ENCODE measurements at places on chromosomes 5 and 9.

- DNase-seq, result no peak
These were observed 10.4 kb upstream of the DNAJA1 start for GRCh38 chr9:33014665-33015014.

DNA sequence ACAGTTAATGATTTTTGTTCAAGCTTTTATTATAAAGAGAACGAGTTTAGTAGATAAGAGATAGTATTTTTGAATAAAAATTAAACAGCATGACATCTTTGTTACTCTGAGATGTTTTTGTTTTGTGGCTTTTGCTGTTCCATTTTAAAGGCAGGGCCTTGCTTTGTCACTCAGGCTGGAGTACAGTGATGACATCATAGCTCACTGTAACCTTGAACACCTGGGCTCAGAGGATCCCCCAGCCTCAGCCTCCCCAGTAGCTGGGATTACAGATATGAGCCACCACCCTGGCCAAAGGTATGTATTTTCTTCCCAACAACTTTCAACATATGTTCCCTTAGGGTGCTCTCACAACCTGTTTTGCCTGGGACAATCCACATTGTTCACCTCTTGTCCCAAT is 730.9 kb upstream of the RGMB start:
- no peak for DNase-seq

- DNase-seq, result no peak
These were observed 334.1 kb downstream of the RFX3 start for GRCh38 chr9:3191715-3192114.

- DNase-seq, result no peak
These were observed 74.8 kb downstream of the ST8SIA4 start for GRCh38 chr5:100828071-100828897.

- DNase-seq, result no peak
These were observed 62.3 kb downstream of the ZCCHC7 start for GRCh38 chr9:37182718-37183117.

DNA sequence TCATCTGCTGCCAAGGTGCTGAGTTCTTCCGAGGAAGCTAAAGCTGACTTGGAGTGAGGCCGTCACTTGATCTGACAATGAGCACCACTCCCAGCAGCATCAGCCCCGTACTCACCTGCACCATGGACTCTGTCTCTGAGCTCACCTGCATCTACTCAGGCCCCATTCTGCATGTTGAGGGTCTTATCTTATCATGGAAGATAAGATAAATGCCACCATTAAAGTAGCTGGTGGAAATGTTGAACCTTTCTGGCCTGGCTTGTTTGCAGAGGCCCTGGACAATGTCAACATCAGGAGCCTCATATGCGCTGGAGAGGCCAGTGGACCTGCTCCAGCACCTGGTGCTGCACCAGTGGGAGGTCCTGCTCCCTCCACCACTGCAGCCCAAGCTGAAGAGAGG is 35.0 kb upstream of the HMGCS1 start:
- DNase-seq, result no peak

- no peak for DNase-seq
These were observed 101.1 kb downstream of the APBA1 start for GRCh38 chr9:69571032-69571431.

DNA sequence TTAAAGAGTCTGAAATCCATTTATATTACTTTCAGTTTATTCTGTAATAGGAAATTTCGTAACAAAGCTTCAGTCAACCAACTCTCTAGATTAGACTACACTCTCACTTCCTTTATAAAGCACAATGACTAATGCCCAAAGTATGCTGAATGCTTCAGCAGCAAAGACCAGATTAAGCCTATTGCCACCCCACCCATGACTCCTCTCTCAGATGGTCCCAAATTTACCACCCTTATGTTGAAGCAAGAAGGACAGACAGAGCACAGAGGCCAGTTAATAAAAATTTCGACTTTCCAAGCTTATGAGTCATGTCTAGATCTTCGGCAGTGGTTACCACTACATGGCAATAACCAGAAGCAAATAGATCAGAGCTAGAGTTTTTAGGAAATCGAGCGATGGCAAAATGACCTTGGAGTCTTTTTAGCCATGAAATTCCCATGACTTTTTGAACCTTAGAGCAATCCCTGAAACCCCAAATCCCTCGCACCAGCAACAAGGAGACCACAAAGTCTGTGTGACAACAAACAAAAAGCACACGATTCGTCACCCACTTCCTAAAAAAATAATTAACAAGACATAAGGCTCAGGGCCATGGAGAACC is 287.8 kb upstream of the RASA1 start:
- no peak for DNase-seq

- peak; percentile 20 for DNase-seq
These were observed 576 bp downstream of the KIAA1958 start for GRCh38 chr9:112487008-112487798.

GRCh38 chr9:107868186-107868585 is 378.6 kb upstream of the KLF4 start:
- no peak for DNase-seq

DNA sequence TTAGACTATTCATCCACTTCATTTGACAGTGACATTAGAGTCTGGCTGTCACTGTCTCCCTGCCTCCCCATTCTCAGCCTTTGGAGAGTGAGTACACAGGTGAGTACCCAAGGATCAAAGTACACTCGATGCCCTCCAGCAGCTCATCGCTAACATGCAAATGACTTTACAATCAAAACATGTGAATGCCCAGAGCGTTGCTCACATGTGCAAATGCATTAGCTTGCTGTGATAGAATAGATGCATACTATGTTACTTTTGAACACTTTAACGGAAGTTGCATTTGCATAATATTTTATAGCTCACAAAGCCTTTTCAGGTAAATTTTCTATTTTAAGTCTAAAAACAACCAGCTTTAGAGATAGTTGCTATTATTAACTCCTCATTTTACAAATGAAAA is 107.6 kb downstream of the SYK start:
- no peak for DNase-seq

- DNase-seq, result no peak
These were observed 61.5 kb upstream of the NUDT12 start for GRCh38 chr5:103624035-103624480.

GRCh38 chr9:108543251-108543778 is 312.5 kb downstream of the ACTL7B start:
- DNase-seq, result no peak

DNA sequence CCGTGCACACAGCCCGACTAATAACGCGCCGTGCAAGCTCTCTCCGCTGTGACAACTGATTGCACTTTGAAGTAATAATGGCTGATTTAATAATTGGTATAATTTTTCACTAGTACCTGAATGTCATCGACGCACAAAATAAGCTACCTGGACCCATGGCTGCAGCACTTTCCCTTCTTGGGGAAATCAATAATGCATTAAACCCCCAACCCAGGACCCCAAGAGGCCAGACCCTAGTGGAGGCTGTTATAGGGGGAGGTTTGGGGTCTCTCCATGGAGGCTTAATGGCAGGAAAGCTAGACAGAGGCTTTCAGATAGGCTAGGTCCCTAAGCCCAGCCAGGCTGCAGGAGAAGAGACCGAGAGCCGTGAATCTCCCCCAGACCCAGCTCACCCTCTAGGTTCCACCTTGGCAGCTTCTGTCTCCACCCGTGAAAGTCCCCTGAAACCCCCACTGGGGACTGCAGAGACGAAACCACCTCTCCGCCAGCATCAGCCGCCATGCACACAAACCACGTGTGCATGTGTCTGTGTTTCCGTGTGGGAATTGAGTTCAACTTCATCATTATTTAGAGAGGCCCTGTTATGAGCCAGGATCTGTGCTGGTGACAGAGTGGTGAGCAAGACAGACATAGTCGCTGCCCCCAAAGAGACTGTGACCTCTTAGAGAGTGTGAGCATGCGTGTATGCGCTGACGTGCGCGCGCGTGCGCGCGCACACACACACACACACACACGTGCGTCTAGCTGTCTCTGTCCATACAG is 168.6 kb upstream of the MVB12B start:
- DNase-seq, result no peak

GRCh38 chr5:15009420-15009819 is 137.8 kb upstream of the ANKH start:
- DNase-seq, result no peak

- no peak for DNase-seq
These were observed 759.7 kb downstream of the BRINP1 start for GRCh38 chr9:118609355-118610044.

DNA sequence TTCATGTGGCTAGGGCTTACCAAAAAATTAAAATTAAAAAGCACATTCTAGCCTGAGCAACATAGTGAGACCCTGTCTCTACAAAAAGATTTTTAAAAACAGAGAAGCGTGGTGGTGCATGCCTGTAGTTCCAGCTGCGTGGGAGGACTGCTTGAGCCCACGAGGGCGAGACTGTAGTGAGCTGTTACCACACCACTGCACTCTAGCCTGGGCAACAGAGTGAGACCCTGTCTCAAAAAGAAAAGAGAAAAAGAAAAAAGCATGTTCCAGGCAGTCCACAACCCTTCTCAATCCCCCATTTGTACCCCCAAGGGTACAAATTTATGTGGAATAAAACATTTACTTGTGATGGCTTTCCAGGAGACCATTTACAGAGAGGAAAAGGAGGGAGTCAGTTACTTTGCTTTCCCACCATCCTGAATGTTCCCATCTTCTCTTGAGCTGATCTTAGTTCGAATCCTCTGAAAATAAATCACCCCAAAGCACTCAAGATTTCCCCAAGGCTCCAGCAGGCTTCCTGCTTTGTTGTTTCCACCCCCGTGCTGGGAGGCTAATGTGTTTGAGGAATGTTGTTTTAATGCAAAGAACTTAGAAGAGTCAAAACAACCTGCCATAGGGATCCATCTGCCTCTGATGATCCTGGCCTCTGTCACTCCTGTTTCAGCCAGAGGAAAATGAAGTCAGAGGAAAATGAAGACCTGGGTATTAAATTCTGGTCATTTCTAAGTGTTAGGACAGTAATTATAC is 384.7 kb downstream of the BNC2 start:
- DNase-seq, result no peak

GRCh38 chr5:37892586-37892985 is 52.7 kb upstream of the GDNF start:
- DNase-seq, result no peak

GRCh38 chr5:72179028-72179815 is 71.9 kb downstream of the MAP1B start:
- no peak for DNase-seq

DNA sequence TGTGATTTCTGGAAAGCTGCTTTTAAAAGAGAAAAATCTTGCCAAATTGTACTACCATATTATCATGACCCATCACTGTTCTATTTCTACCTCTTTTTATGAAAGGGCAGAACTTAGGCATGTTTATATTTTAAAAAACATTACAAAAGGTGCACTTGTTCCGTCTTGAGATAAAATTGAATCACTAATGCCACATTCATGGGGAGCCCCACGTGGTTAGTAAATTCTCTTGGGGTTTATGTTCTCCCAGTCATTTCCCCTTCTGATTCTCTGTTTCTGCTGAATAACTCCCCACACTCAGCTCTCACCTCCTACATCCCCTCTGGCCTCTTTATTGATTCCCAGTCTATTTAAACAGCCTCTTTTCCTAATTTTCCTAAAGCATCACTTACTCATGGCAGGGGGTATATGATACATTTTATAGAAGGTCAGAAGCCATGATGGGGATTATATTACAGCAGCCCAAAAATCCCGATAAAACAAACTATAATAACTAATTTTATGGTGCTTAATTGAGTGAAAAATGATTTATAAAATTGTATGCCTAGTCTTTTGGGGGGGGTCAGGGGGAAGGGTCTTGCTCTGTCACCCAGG is 19.7 kb upstream of the VLDLR start:
- DNase-seq, result no peak

- DNase-seq, result no peak
These were observed 480.2 kb downstream of the RASEF start for GRCh38 chr9:82582693-82583092.

DNA sequence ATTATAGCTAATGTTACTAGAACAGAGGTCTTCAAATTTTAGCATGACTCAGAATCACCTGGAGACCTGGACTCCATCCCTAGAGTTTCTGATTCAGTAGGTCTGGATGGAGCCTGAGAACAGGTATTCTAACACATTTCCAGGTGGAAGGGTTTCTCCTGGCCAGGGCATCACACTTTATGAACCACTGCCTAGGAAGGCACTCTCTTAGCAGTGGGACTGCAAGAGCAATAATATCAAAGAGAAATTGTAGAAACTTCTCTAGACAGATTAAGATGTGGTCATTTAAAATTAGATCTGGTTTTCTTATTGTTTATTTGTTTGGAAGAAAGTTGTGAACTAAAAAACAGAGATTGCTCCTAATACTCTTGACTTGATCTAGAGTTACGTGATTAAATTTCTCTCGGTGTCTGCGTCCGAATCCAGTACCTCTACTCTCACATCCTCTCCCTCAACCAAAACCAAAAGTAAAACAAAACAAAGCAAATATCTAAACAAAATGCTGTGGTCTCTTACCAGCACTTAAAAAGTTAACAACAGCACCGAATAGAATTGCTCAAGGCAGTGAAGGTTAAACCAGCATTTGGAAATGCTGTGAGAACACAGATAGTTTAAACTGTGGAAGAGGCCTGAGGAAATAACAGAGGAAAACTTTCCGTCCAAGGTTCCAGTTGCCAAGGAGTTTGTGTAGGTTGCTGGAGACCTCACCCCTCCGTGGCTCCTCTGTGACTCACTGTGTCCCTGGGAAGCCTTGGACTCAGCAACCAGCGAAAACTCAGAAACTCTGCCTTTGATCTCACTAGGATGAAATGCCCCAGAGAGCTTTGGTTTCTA is 193.4 kb downstream of the ARRDC3 start:
- DNase-seq, result no peak

DNA sequence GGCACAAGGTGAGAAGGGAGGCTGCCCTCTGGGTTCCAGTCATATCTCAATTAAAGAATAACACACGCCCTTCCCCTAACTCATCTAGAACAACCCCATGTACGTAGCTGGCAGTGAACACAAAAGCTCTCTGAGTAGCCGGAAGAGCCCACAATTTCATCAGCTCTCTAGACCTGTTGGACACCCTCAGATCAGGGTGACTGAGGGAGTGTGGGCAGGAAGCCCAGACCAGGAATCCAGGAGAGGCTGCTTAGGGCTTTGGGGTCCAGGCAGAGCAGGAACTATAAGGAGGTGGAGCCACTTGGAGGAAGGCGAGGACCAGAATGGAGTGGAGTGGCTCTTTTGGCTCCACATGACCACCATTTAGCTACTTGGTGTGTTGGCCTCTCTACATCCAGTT is 237.4 kb downstream of the NR3C1 start:
- no peak for DNase-seq
